ENCODE measurements at places on chromosomes 6 and 20.

- no peak for DNase-seq
Observed at GRCh38 chr6:117600008-117600743, 2.1 kb downstream of the GOPC start.

- DNase-seq: no peak
Observed at GRCh38 chr6:37059344-37060194, 54.1 kb downstream of the FGD2 start.

DNA sequence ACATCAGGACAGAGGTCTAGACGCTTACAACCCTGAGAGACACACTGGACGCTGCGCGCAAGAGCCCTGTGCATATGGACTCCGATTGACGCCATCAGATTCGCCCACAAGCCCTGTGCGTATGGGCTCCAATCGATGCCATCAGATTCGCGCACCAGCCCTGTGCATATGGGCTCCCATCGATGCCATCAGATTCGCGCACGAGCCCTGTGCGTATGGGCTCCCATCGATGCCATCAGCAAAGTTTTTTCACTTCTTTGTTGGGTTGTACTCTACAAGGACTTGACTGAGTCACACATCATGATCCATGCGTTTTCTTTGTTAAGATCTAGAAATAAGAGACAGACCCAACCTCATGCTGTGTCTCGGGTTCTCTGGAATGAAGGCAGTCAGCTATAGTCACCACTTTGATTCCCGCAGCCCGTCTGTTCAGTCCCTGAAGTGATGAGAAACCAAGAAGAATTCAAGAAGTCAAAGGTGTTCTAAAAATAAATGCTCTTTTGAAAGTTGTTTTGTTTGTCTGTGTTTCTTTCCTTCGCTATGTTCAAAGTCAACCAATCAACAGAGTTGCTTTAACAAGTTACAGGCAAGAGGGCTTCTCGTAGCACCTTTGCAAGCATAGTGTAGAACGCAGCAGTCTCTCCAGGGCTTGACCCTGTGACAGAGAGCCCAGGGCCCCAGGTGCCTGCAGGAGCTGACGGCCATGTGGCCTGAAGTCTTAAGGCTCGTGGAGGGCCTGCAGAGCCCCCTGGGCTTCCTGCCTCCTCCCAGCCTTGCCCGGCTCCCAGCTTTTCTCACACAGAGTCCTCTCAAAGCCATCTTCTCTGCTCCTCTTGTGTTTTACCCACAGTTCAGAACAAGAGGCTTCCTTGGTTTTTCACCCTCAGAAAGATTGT lies 7.9 kb downstream of the RPS6KA2 start:
- DNase-seq: no peak

- no peak for DNase-seq
Observed at GRCh38 chr20:46168438-46168837, 50.3 kb downstream of the CD40 start.
